GM20000 (cell line): ENCODE measurements at places on chromosomes 1 and 21.
A peak's percentile ranks its signal among the peaks of the same experiment; 100 is the strongest.

DNA sequence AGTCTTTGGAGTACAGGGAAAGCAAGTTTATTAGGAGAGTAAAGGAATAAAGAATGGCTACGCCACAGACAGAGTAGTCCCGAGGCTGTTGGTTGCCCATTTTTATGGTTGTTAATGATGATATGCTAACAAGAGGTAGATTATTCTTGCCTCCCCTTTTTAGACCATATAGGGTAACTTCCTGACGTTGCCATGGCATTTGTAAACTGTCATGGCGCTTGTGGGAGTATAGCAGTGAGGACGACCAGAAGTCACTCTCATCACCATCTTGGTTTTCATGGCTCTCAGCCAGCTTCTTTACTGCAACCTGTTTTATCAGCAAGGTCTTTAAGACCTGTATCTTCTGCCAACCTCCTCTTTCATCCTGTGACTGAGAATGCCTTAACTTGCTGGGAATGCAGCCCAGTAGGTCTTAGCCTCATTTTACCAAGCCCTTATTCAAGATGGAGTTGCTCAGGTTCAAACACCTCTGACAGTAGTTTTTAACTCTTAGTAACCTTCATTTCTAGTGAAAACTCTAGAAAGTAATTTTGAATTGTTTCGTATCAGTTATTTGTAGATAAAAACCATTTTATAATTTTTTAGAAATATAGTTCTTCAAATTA is 26.2 kb downstream of the TCP10L start:
- DNase-seq = no peak

GRCh38 chr1:85607126-85607920 is 26.8 kb downstream of the CCN1 start:
- DNase-seq = no peak

DNA sequence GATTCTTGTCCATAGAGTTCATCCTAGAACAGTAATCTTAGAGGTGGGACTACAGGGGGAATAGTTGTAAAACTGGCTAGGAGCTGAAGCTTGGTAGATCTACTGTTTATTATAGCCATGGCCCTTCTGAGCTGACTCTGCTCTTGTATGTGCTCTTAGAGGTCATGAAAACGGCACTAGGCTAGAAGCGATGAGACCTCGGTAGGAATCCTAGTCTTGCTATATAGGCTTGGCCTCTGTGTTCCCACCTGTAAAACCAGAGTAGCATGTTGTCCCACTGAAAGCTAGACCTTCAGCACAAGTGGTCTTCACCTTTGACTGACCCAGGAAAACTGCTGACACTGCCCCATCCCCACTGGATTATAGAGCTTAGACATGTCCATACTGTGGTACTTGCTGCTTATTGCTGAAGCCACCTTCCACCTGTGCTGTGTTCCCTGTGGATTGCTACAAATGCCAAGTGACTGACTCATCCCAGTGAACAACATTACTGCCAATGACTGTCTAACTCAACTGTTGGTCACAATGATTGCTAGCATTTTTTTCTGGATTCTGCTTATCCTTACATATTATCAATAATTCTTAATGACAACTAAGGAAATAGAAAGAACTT is 23.0 kb upstream of the PIGC start:
- no peak for DNase-seq

DNA sequence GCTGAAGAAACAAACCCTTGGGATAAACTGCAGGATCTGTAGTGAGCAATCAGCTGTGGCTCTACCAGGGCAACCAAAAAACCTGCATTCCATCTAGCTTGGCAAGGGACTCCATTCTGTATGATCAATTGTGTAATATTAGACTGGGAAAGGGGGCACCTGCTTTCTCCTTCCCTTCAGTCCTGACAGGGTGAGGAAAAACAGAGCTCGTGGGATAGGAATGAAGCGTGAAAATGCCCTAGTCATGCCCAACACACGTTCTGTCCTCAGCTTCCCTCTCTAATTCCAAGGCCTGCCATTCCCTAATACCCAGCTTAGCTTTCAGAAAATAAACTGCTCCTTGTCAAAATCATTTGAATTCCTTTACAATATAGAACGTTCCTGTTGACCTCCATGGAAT is 442.3 kb downstream of the PLPP3 start:
- no peak for DNase-seq

DNA sequence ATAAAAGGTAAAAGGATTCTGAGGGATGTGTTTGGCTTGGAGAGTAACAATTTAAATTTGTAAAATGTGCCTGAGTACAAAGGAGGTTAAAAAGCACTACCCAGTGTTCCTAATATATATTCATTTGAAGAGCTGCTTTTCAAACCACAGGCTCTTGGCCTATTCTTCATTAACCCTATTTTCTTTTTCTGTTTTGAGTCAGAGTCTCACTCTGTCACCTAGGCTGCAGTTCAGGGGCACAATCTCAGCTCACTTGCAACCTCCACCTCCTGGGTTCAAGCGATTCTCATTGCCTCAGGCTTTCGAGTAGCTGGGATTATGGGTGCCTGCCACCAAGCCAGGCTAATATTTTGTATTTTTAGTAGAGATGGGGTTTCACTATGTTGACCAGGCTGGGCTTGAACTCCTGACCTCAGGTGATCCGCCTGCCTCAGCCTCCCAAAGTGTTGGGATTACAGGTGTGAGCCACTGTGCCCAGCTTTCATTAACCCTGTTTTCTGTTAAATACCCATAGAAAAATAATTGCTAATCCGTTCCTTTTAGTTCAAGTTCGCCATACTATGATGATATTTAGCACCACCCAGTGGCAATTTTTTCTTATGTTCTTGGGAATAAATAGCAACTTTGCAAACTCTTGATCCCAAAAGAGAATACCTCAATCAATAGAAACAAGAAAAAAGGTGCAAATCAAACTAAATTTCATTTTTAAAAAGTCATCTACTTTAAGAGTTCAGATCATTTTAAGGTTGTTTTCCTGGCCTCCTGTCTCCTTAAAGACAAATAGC is 30.5 kb downstream of the ZBTB8OS start:
- peak; percentile 57 for DNase-seq

DNA sequence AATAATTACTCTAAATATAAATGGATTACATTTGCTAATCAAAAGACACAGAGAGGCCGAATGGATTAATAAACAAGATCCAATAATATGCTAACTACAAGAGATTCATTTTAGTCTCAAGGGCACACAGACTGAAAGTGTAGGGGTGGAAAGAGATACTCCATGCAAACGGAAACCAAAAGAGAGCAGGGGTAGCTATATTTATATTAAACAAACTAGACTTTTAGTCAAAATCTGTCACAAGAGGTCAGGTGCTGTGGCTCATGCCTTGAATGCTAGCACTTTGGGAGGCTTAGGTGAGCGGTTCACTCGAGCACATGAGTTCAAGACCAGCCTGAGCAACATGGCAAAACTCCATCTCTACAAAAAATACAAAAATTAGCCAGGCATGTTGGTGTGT is 33.6 kb upstream of the DISP1 start:
- DNase-seq = no peak

GRCh38 chr1:246527402-246528088 is 20.5 kb upstream of the SMYD3 start:
- peak; percentile 22 for DNase-seq

GRCh38 chr1:147202576-147202975 is 22.6 kb downstream of the FMO5 start:
- no peak for DNase-seq

DNA sequence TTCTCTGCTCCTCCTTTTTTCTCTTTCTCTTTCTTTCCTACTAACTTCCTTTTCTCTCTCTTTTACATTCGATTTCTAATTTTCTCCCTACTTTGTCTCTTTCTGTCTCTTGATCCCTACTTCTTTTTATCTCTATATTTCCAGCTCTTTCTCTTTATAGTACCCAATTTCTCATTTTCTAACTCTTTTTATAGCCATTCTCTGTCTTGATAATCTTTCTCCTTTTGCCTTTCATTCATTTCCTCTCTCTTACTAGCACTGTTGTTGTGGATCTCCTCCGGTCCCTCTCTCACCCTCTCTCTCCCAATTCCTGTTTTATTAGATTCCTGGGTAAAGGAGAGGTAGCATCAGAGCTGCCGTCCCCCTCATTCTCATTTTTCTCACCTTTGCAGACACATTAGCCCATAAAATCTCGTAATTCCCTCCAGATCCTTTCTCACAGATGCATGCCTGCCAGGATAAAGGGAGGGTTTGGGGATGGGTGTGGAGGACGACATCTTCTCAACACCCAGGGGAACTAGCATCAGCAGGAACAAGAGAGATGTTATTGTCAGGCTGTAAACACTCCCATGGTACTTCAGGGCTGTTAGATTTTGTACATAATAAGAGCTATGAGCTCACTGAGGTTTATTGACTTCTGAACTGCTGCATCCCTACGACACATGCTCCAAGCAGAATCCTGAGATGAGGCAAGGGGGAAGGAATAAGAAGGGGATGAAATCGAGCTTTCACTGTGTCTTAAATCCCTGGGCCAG is 159.0 kb upstream of the GALNT2 start:
- DNase-seq = no peak
